ENCODE measurements at places on chromosomes 11 and 22.
A peak's percentile ranks its signal among the peaks of the same experiment; 100 is the strongest.

DNA sequence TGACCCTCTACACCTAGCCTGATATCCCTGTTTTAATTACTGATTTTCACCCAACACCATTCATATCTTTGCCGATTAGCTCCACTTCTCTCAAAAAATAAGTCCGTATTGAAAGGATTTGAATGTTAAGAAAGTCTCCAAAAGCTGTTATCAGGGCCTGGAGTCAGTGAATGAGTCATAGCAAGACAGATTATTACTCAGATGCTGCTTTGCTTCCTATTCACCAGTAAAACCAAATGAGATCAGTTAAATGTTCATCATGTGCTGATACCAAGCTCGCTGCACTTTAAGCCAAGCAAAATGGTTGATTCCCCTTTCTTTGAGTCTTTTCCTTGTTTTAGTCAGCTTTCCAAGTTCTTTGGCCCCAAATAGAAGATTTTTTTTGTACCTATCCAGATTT, 228.4 kb downstream of the FAT3 start:
- no peak for DNase-seq

- DNase-seq, result no peak
These were observed 31.1 kb downstream of the IFT27 start for GRCh38 chr22:36744791-36745190.

DNA sequence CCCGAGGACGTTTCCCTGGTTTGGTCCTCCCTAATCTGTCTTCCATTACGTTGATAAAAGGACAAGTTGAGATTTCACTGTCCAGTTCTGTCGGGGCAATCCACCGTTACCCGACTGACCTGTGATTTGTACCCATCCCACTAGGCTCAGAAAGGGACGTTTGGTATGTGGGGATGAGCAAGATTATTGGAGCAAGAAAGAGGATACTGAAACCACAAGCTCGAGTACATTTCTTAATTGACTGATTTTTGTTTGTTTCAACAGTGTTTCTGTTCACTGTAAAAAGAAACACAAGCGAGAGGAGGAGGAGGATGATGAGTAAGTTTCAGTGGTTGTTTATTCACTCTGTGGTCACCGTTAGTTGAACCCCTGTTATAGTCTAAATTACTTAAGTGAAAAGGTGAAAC, 969 bp downstream of the CCDC117 start:
- DNase-seq, result no peak

DNA sequence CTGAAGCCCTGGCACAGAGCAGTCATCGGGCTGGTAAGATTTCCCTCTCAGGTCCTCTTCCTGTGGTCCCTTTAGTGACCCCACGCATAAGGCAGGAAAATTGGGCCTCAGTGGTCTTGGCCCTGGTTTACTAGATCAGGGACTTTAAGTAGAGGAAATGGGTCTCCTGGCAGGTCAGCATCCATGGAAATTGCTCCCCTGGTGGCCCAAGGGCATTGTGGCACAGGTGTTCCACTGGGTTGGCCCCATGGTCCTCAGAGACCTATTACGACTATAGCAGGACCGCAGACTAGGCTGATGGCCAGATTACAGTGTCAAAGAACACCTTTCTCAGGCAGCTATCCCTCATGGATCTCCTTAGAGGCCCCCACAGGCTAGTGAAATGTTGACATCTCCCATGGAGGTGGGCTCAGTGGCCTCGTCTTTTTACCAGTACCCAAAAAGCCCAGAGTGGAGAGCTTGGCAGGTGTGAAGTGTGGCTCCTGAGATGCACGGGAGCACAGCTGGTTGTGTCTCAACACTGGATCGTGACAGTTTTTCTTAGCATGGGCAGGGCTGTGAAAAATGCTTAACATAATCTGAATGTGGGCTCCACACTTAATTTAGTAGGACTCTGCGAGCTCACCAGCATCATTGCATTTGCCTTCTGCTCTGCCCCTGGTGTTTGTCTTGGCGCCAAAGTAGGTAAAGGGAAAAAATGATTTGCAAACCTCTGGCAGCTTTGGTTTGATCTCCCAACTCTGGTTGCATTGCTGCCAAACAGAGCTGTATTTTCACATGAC, 74.2 kb downstream of the ZBTB16 start:
- DNase-seq, result no peak

DNA sequence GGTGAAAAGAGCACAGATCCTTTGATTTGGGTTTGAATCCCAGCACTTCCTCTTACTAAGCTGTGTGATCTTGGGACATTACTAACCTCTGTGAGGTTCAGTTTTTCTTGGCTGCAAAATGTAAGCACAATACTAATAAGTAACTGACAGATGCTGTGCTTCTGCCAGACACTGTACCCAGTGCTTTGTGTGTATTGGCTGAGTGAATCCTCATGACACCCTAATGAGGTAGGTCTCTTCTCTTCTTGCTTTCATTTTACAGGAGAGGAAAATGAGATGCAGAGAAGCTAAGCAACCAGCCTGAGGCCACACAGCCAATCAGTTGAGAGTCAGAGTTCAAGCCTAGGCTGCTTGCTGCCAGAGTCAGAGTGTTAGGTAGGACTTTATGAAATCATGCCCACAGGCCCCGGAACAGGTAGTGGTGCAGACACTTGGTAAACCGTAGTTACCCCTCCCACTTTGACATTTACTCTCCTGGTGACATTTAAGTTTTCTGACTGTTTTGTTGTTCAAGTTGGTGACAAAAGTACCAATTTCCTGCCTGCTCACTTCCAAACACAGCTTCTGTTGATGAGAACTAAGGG, 21.2 kb downstream of the PTPRJ start:
- peak; percentile 75 for DNase-seq

GRCh38 chr11:18000760-18001159, 12.1 kb downstream of the SERGEF start:
- no peak for DNase-seq

GRCh38 chr22:49992921-49993648, 19.5 kb downstream of the IL17REL start:
- DNase-seq, result peak; percentile 74

- no peak for DNase-seq
These were observed 76.5 kb downstream of the PDE2A start for GRCh38 chr11:72597721-72598120.

- DNase-seq, result no peak
These were observed 32.0 kb downstream of the BCR start for GRCh38 chr22:23212061-23213021.

DNA sequence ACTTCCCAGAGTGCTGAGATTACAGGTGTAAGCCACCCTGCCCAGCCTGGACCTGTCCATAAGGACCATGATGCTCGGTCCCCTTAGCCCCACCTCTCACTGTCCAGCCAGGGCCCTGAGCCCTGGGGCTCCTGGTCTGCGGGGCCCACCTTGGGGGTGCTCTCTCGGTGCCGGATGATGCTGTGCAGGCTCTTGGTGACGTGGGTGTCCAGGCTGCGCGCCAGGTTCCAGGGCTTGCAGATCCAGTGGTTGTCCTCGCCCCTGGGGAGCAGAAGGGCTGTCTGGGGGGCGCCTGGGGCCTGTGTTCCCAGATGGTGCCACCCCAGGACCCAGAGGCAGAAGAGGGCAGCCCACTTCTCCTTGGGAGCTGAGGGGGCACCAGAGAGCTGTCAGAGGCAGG, 13.4 kb downstream of the TTLL12 start:
- no peak for DNase-seq

All from CD8-positive, alpha-beta T cell (primary cell).